ENCODE measurements at places on chromosomes 16 and 17.

GRCh38 chr17:71760062-71760720 lies 360.6 kb upstream of the SOX9 start:
- DNase-seq = peak; percentile 23

- DNase-seq = no peak
Observed at GRCh38 chr17:11642655-11643054, 44.4 kb downstream of the DNAH9 start.

DNA sequence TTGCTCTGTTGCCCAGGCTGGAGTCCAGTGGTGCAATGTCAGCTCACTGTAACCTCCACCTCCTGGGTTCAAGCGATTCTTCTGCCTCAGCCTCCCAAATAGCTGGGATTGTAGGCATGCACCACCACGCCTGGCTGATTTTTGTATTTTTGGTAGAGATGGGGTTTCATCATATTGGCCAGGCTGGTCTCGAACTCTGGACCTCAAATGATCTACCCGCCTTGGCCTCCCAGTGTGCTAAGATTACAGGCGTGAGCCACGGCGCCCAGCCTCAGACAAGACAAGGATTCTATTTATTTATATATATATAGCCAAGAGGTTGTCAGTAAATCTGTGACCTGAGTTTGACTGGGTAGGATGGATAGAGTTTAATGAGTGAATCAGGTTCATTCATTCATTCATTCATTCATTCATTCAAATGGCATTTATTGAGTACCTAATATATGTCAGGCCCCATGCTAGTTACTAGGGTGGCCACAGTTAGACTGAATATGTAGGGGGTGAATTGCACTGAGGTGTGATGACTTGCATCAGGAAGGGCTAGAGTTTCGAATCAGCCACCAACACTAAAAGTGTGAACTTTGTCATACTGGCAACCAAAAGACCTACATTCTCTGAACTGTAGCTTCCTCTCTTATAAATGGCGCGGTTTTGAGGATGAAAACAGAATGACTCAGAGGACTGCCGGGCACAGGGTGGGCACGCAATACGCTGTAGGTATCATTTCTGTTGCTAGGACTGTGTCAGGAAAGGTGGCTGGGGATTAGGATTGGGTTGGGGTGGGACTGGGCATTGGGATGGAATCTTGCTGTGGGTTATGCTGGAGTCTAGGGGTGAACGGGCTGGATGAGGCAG lies 37.8 kb downstream of the ITGAE start:
- DNase-seq = no peak

DNA sequence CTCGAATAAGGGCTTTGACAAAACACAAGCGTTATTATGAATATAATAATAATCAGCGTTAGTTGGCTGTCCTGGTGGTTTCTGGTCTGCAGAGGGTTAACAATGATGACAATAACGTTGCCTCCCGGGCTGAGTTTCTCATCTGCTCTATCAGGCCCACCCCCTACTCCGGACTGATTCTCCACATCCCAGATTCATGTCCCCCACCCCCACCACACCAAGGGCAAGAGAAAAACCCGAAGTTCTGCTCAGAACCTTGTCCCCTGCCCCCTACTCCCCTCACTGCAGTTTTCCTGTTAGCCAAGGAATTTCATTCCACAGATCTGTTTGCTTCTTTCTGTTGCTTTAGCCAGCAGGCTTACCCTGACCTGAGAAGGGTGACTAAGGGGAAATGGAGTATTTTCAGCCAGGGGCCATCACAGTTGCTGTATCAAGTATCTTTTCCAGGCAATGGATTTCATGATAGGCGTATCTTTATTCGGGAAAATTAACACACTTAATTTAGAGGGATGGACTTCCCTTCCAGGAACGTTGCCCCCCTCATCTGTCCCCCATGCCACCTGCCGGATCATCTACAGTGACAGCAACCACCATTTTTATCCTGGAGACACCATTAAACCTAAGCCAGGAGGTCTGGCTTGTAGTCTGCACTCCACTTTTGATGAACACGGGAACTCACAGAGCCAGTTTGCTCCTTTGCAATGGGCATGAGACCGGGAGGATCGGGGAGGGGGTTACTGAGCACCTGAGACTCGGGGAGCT lies 23.7 kb downstream of the ALOX15 start:
- no peak for DNase-seq

- DNase-seq = no peak
Observed at GRCh38 chr16:13427943-13428342, 492.0 kb upstream of the ERCC4 start.

- no peak for DNase-seq
Observed at GRCh38 chr16:7714775-7715174, 382.1 kb downstream of the RBFOX1 start.

GRCh38 chr16:73275024-73275423 lies 227.1 kb upstream of the ZFHX3 start:
- no peak for DNase-seq

DNA sequence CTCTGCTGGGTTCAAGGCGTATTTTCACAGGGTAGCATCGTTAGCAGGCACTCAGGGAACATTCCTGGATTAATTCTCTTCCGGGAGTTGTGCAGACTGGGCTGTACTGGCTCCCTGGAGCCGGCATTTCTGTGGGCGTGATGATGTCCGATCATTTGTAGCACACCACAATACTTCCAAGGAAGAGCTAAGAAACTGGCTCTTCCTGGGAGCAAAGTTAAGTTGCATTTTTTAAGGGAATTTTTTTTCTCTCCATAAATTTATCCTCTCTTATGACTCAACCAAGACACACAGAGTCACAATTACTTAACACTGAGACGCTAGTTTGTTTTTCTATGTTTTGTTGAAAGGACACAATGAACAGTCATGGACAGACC lies 211.6 kb upstream of the FOXF1 start:
- DNase-seq = peak; percentile 85

- DNase-seq = no peak
Observed at GRCh38 chr17:59331929-59332748, 684 bp downstream of the YPEL2 start.

GRCh38 chr16:11180489-11180888 lies 75.5 kb downstream of the SOCS1 start:
- DNase-seq = no peak

DNA sequence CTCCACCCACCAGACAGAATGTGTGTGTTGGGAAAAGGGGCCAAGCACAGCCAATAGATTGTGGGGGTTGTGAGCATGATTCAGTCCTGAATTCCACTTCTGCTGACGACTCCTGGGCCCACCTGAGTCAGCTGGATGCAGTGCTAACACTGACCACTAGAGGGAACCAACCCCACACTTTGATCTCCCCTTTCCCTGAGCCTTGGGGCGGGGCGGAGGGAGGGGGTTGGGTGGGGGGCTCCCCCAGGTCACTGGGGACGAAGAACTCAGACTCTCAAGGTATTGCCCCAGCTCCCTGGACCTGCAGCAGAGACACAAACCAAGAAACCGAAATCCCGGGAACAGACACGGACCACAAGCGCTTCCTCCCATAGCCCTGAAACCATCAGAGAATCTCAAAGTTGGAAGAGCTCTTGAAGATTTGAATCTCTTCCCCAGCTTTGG lies 621 bp upstream of the CSHL1 start:
- peak; percentile 13 for DNase-seq

GRCh38 chr17:13323990-13324389 lies 277.7 kb downstream of the HS3ST3A1 start:
- peak; percentile 76 for DNase-seq

GRCh38 chr17:79087428-79088143 lies 13.0 kb downstream of the ENGASE start:
- peak; percentile 17 for DNase-seq

DNA sequence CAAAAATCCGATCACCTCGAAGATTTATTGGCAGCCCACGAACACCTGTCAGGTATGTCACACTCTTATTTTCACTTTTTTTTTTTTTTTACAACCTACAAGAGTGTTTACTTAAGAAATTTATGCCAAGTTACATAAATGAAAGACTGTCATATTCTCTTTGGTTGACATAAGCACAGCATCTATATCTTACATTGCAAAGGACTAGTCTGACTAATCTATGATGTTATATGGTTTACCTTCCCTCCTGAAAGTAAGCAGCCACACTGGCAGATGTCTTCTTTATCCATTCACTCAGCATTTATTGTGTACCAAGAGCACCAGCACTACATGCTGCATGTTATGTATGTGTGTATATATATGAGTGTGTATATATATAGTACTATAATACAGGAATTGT lies 156.3 kb downstream of the CDRT15L2 start:
- DNase-seq = no peak

DNA sequence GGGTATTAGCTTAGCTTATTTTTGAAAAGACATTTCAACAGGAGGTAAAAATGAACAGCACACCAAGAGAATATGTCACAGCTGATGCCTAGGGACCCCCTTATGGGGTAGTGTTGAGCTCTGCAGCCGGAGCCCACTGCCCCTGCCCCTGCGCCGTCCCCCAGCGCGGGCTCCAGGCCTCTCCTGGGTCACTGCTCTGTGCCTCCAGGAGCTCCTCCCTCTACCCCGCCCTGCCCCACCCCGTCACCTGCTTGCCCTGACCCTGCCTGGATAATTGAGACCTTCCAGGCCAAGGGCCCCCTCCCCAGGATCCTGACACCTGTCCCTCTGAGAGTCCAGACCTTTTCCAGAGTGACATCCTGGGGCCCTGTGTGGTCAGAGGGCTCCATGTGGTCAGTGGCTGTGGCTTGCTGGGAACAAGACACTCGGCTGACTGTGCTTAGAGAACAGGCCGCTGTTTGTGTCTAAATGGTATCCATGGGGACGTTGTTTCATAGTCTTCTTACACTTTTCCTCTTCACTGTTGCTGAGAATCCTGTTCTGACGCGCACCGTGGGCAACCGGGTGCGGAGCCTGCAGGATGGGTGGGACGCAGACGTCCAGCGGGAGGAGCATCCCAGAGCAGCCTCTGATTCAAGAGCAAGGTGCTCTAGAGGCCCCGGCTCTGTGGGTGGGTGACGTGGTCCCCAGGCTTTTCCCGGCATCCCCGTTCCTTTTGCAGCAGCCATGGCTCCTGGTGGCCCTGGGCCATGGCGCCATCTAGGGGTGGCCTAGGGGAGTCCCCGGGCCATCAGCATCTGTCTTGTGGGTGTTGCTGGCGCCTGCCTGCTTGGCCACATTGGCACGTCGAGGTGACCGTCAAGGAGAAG lies 20.0 kb upstream of the WFIKKN1 start:
- no peak for DNase-seq

DNA sequence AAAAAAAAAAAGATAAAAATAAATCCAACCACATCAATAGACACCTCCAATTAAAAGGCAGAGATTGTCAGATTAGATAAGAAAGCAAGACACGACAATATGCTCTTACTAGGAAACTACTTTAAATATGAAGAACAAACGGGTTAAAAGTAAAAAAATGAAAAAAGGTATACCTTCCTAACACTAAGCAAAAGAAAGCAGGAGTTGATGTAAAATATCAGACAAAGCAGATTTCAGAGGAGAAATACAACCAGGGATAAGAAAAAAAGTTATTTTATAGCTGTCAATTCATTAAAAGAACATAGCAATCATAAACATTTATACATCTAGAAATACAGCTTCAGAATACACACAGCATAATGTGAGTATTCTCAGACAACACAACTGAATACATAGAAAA lies 49.7 kb upstream of the CCDC182 start:
- no peak for DNase-seq

DNA sequence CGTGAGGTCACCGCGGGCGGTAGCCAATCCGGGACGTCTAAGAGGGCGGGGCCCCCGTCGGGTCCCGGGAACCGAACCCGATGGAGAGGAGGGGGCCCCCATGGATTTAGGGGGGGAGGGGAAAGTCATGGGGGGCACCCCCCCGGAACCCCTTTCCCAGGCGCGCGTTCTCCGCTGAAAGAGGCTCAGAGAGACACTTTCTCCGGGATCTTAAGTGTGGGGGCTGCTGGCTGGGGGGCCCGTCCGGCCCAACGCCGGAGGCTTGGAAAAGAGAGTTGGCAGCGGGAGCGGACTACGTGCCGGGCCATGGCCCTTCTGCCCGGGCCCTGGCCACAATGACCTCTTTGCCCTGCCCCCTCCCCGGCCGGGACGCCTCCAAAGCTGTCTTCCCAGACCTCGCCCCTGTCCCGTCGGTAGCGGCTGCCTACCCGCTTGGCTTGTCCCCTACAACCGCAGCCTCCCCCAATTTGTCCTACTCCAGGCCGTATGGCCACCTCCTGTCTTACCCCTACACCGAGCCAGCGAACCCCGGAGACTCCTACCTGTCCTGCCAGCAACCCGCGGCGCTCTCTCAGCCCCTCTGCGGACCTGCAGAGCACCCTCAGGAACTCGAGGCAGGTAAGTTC lies at the start of gene DLX4:
DLX4 (plus strand) TSS at position 57 of the 626 bp plus-strand sequence; CDS start at position 336, 279 bp downstream.
- no peak for DNase-seq

DNA sequence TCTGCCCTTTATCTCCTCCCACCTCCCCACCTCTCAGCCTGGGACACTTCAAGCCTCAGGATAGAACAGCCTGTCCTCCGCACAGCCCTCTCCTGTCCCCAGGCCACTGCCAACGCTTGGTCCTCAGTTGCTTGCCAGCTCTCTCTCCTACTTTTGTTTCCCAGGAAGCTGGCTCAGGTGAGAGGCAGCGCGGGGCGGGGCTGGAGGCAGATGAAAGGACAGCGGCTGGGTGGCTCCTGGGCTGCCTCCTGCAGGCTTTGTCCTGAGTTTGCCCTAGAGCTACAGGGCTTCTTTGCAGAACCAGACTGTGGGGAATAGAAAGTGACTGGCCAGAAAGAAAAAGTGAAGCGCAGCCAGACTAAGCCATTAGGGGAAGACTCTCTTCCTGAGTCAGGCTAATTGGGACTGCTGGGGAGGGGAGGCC lies 48.2 kb upstream of the CDC42EP4 start:
- DNase-seq = no peak

DNA sequence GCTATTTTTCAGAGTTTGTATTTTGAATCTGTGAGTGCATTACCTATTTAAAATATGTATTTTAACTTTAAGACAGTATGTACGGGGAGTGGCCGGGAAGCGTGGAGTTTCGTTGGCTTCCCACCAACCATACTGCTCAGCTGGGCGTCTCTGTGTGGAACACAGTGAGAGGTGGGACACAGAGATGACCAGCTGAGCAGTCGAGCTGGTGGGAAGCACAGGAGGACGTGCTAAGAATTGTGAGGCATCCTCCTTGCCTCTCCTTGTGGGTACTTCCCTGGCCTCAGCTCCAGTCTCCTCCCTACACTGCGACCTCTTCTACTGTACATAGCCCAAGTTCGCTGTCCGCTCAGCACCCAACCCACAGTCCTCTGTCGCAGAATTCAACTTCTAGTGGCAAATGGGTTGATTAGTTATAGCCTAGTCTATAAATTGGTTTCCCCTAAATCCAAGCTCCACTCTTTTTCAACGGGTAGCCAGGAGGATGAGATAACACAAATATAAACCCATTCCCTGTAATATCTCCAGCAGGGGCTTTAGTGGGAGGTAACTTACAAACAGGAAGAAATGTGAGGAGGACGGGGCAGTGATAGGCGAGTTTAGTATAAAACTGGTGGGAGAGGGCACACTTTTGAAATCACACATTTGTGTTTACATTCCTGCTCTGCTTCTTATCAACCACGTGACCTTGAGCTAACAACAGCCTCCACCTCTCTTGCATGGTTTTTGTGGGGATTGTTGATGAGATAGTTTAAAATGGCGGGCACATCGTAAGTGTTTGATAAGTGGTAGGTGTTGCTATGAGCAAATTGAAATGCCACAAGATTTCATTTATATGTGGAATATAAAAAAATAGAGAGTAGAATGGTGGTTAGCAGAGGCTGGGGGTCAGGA lies 211.9 kb upstream of the HS3ST3A1 start:
- peak; percentile 2 for DNase-seq

Measured in amniotic epithelial cell (primary cell).